ENCODE measurements at places on chromosomes 1 and 21. TPM values are rescaled to one million over a fixed set of nuclear protein-coding genes. Genes with fewer than 3 reads are reported as not detected.

OPRD1 gene
- total RNA-seq: not detected

- DNase-seq: no peak
Observed at GRCh38 chr1:154819628-154820590, 50.2 kb downstream of the KCNN3 start.

DNA sequence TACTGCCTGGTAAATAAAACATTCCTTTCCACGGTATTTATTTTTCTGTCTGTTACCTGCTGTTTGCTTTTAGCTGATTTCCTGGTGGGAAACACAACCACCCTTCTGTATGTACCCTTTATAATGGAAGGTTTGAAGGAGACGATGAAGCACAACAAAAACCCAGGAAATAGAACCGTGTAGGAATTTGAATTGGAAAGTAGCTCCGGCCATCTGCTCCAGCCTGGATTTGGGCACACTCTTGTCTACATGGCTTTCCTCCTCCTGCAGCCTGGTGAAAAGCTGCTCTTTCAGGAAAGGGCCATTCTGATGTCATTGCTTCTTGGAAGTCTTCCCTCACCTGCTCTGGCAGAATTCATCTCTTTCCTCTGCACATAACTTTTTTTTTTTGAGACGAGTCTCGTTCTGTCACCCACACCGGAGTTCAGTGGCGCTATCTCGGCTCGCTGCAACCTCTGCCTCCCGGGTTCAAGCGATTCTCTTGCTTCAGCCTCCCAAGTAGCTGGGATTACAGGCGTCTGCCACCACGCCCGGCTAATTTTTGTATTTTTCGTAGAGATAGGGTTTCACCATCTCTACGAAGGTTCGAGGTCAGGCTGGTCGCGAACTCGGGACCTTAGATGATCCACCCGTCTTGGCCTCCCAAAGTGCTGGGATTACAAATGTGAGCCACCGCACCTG is 2.7 kb downstream of the AK4 start:
- no peak for DNase-seq

DNA sequence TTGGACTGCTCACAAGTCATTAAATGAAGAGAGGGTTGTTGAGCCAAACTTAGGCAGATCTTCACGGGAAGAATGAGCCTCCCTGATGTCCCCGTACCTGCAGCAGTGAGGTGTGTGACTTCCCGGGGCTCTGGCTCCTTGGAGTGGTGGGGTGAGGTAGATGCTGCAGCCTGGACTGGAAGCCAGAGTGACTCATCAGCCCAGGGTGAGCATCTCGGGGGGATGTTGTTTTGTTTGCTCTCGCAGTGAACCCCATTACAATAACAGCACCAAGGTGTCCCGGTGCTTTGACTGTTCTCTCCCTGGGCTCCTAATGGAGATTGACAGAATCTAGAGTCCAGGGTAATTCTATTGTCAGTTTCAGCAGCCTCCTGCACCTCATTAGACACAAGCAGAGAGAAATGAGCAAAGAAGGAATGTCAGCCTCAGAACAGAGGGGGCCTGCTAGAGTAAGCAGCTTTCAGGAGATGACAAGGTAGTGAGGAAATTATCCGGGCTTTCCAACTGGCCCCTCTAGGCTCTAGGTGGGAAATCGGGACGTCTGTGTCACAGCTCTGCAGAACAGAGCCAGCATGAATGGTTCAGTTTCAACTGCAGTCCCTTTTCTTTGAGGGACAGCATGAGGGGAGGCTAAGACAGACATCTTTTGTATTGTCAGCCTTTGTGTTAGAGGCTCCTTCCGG is 36.0 kb upstream of the LRRN2 start:
- DNase-seq: no peak

DNA sequence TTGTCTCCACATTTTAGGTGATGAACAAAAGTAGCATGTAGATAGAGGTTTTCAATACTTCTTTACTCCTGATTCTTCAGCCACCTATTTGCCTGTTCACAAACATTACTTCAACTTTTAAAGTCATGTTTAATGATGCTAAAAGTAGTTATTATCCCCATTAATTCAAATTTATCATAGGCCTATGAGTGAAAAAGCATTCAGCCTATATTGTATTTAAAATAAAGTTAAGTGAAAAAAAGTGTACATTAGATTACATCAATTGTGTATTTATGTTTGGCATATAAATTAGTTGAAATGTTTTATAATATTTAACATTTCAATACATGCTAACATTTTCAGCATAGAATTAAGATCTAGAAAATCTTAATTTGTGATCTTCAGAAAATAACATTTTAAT is 10.5 kb downstream of the CDKN2C start:
- no peak for DNase-seq

CHI3L2 gene
- 1.5 TPM for total RNA-seq

- DNase-seq: peak; percentile 56
Observed at GRCh38 chr21:43193651-43194302, 25.0 kb downstream of the CRYAA start.

GRCh38 chr1:46583494-46583893 is 20.6 kb downstream of the MKNK1 start:
- no peak for DNase-seq

- no peak for DNase-seq
Observed at GRCh38 chr1:64906447-64906846, 59.9 kb downstream of the JAK1 start.

SLAMF8 gene
- under 0.01 TPM for total RNA-seq
